D721Med (cell line): ENCODE measurements at places on chromosomes 12 and 14.

DNA sequence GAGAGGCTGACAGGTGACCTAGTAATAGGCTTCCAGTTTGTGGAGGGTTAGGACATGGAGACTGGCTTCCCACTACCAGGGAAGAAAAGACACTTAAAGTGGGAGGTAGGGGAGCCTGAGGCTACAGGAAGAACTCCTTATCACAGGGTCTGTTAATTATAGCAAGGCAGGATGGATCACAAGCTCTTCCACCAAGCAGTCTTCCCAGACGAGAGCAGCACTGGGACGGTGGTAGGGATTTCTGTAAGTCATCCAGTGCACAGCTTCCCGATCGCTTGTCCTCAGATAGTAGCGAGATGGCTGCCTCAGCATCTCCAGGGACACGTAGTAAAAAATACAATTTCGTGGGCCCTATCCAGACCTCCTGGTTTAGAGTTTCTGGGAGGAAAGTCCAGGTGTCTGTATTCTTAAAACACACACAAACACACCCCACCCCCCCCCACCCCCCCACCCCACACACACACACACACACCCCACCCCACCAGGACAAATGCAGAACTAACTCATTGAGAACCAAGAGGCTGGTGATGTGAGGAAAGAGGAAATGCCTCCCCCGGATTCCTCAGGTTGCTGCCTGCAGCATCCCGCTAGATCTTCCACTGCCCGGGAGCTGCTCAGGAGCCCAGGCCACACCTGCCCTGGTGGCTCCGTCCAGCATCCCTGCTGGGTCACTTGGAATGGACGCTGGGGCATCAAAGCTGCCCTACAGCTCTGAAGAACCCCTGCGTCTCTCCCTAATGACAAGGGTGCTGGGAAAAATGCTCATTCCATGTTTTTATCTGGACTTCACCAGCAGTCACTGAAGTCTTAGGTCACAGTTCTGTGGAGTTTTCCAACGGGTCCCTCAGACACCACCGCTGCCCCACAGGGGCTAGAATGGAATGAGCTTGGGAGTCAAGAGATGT, 307.2 kb downstream of the CACNA1C start:
- DNase-seq, result no peak

- no peak for DNase-seq
Observed at GRCh38 chr14:22180045-22180444, 409.0 kb downstream of the DAD1 start.

DNA sequence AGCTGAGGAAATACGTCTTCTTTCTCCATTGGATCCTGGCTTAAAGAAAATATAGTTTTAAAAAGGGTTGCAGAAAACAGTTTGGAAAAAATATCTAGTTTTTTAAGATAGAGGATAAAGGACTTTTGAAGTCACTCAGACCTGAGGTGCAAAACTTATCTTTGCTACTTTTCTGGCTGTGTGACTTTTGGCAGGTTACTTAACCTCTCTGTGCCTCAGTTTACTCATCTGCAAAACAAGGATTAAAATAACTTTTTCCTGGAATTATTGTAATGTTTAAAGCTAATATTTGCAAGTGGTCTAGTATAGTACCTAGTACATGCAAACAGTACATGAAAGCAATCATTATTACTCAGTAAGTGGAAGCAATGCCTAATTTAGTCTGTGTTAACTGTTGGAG, 176.8 kb downstream of the TBX5 start:
- DNase-seq, result no peak

DNA sequence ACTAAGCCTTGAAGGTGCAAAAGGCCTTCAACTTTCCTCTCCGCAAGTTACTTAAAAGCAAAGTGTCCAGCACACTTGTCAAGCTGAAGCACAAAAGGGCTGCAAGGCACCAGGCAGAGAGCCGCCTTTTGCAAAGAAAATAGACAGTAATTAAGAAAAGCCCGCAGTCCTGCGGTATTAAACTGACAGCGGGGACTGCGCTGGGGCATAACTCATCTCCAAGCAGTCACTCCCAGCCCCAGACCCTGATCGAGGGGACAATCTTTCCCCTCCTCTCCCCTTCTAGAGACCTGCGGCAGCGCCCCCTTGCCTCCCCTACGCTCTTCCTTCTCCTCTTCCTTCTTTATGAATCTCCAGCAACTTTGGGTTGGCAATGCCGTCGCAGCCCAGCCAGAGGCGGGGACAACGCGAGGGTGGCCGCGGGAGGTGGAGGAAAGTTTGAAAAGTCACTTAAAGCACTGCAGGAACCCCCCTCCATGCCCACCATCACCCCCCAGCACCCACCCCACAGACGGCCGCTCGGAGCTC, 200.9 kb upstream of the CAND1 start:
- no peak for DNase-seq

- no peak for DNase-seq
Observed at GRCh38 chr14:31530136-31530535, 31.1 kb upstream of the NUBPL start.

DNA sequence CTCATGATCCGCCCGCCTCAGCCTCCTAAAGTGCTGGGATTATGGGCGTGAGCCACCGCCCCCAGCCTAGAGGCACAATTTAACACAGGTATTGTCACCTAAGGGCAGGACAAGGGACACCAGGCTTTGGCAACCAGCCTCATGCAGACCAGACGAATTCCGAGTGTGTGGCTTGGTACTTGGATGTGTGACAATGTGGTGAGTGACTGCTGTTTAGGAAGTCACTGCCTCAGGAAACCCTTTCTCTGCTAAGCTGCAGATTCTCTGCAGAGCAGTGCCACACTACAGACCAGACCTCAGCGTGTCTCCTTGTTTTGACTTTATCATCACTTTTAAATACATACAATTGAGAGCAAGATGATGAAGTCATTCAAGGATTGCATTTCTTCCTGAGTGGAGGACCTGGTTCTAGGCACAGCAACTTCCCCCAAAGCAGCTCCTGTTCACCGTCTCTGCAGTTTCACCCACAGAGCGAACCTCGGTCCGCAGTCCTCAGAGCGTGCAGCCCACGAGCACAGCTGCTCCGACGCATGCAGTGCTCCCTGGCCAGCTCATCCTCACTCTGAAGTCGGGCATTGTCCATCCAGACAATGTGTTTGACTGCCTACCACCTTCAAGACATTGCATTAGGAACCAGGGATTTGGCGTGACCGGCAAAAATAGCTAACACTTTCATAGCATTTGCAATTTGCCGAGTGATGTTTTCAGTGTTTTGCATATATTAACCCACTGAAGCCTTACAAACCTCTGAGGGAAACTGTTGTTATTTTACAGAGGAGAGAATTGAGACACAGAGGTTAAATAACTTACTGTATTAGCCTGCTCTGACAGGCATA, 235.2 kb downstream of the CHST11 start:
- DNase-seq, result no peak

- DNase-seq, result no peak
Observed at GRCh38 chr14:95345032-95345431, 25.3 kb upstream of the CLMN start.

GRCh38 chr12:29559198-29559597, 61.7 kb upstream of the OVCH1 start:
- no peak for DNase-seq

DNA sequence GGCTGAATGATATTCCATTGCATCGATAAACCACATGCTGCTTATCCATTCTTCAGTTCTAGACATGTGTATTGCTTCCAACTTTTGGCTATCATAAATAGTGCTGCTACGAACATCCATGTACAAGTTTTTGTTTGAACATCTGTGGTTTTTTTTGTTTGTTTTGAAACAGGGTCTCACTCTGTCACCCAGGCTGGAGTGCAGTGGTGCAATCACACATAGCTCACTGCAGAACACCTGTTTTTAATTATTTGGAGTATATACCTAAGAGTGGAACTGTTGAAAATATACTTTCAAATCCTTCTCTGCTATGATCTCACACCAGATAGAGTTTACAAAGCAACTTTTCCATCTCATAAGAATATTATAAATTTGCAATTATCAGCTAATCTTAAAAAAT, 124.2 kb downstream of the TTC7B start:
- no peak for DNase-seq

DNA sequence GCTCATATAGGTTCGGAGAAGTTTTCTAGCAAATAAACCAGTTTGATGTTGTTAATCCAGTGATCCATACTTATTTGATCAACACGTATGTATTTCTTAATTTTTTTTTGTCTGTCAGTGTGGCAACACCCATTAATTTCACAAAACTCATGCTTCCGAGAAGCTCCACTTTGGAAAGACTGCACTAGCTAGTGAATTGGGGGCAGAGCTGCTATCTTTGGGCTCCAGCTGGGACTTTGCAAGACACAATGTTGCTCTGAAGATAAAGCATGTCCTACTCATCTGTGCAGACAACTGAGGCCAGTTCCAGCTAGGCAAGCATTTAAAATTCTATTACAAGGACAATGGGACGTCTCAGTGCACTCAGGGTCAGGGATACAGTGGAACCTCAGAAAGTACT, 298.4 kb downstream of the NUAK1 start:
- no peak for DNase-seq

GRCh38 chr14:95862243-95862642, 14.4 kb upstream of the TUNAR start:
- DNase-seq, result no peak
